ENCODE measurements at places on chromosomes 3 and 15.

GRCh38 chr15:51503003-51503402 lies 119.6 kb downstream of the DMXL2 start:
- DNase-seq: no peak

DNA sequence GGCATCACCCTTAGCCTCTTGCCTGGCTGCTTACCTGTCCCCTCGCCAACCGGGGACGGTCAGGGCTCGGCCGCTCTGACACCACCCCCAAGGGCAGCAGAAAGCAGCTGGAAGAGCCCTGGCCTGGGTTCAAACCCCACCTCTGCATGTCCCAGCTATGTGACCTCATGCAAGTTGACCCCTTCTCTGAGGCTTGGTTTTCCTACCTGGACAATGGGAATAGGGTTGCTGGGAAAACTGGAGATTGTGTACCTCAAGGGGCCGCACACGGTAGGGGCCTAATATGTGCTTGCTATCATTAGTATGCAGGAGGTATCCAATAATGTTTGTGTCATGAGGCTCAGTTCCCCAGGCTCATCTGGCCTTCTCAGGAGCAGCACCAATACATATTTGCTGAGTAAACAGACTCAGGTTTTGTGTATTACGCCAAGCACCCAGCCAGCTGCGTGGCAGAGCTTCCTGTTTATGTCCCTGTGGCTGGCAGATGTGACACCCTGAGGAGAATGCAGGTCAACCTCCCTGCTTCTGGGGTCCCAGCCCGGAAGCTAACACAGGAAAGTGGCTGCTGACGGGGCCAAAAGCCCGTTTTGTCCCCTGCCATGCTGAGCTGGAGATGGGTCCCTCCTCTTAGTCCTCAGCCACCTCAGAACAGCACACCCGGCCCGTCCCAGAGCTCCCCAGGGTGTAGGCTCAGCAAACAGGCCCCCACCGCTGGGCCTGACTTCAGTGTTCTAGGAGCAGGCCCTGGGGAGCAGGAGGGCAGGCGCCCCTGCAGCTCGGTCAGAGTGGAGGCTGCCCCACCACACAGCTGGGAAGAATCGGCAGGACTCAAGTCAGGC lies 29.7 kb downstream of the PLXND1 start:
- DNase-seq: no peak

GRCh38 chr3:195196266-195196665 lies 74.7 kb downstream of the XXYLT1 start:
- DNase-seq: no peak

GRCh38 chr15:60414016-60414682 lies 16.4 kb upstream of the ANXA2 start:
- DNase-seq: no peak

GRCh38 chr15:55108448-55108847 lies 88.3 kb downstream of the RSL24D1 start:
- no peak for DNase-seq

DNA sequence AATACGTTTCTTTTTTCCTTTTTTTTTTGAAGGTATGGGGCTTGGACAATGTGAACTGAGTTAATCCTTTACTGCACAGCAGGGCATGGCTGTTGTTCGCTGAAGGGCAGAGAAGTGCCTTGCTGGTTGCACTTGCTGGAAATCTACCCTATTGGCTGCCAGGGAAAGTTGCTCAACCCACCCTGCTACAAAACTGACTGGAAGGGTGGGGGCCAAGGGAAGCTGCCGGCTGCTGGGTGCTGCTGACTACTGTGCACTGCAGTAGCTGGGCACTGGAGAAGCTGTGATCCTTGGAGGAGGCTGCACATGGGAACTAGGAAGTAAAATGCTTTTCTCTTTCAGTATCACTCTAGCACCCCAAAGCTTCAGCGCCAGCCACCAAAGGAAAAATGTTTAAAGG lies 70.5 kb downstream of the ETV5 start:
- DNase-seq: no peak

DNA sequence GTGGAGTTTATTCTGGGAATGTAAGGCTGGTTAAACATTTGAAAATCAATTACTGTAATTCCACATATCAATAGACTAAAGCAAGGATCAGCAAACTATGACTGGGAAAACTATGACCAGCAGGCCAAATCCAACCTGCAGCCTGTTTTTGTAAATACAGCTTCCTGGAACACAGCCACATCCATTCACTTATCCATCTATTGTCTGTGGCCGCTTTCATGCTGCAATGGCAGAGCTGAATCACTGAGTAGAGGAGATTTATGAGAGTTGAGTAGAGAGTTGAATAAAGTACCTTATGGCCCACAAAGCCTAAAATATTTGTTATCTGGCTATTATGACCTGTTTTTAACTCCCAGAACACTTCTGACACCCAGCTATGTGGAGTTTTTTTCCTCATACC lies 12.2 kb downstream of the MYLK start:
- DNase-seq: no peak

- DNase-seq: no peak
These were observed 2.0 kb upstream of the GALK2 start for GRCh38 chr15:49168016-49168415.

DNA sequence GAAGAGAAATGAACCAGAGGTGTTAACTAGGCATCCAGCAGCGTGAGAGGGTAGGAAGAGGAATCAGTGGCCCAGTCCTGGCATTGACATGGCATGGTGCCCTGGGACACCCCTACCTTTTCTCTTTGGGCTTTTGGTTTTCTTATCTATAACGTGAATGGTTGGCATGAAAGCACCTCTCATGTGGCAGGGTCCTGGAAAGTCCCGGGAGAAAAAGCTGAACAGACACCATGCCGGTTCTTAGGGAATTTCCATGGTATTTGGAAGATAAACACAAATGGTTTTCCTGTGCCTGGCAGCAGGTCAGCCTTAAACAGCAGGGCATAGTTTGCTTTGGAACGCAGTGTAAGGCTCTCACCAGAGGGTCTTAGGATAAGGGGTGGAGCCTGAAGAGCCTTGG lies 15.4 kb downstream of the ARNT2 start:
- no peak for DNase-seq

DNA sequence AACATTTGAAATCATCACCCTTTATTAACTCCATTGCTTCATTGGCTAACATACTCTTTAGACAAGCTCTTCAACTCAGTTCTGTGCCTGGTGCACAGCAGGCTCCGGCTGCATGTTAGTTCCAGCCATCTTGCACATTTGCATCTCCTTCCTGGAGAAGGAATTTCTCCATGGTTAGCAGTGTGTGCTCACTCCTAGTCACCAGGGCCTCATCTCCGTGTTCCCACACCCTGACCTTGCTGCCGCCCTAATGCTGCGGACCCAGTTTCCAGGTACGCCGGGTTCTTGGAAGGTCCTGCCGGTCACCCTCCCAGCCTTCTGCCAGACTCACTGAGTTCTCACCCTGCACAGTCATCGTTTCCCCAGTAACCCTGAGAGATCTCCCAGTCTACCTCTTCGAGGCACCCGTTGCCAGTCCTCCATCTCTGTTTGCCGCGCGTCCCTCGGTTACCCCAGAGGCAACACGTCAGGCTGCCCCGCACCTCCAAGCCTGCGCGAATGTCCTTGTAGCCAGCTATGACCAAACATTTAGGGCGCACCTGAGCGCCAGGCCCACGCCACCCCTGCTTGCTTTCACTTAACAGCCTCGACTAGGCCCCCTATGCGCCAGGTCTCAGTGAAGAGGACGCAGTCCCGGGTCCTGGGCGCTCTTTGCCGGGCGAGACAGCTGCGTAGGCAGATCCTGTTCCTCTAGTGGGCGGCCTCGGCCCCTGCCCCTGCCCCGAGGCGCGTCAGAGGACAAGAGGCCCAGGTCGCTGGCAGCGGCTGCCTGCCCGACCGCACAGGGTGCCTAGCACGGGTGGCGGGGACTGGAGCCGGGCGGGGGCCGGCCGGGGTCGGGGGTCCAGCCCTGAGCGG lies 747 bp upstream of the ZNF592 start:
- no peak for DNase-seq

GRCh38 chr3:123834631-123835030 lies 49.5 kb downstream of the MYLK start:
- DNase-seq: peak; percentile 93

GRCh38 chr3:173913397-173913796 lies 515.9 kb downstream of the NLGN1 start:
- DNase-seq: no peak

DNA sequence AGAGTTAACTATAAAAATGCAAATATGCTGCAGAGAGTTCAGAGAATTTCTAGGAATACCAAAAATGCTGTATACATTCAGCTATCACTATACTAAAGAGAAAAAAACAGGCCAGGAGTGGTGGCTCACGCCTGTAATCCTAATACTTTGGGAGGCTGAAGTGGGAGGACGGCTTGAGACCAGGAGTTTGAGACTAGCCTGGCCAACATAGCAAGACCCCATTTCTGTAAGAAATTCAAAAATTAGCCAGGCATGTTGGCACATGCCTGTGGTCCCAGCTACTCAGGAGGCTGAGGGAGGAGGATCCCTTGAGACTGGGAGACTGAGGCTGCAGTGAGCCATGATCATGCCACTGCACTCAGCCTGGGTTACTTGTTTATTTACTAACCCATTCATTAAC lies 74.7 kb upstream of the SLC12A8 start:
- no peak for DNase-seq

GRCh38 chr3:194871143-194871863 lies 185.6 kb downstream of the FAM43A start:
- peak; percentile 72 for DNase-seq

DNA sequence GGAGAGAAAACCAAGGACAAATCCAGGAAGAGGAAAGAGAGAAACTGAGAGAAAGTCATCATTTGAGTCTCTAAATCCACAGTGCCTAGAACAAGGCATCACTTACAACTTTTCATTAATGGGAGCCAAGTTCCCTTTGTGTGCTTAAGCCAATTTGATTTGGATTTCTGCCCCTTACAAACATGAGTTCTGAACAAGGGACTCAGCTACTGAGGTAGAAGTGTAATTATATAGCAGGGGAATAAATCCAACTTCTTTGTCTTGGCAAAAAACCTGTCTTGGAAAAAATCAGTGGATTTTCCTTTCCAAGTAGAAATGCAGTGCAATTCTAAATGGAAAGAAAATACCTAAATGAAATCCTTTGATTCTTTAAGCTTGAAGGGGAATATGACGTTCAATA lies 307.2 kb upstream of the CNTN3 start:
- DNase-seq: no peak

Data from AG09309 (cell line).